ENCODE measurements at places on chromosomes 5 and 9.

DNA sequence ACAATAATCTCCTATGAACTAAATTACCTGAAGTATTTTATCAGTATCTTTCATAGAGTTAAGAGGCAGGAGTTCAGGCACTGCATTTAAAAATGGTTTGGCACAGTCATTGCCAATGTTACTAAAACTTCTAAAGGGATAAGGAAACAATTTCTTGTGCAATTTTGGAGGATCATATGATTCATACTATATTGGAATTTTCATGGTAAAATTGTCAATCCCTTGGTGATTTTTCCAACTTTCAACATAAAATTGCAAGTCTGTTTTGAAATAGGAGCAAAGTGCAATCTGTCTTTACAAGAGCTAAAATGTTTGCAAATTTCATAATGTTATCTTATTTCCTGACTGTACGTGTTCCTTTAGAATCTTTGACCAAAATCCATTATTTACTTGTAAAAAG lies 211.1 kb downstream of the DMRTA1 start:
- no peak for DNase-seq

GRCh38 chr9:120257483-120257882 lies 322.5 kb downstream of the CDK5RAP2 start:
- no peak for DNase-seq

DNA sequence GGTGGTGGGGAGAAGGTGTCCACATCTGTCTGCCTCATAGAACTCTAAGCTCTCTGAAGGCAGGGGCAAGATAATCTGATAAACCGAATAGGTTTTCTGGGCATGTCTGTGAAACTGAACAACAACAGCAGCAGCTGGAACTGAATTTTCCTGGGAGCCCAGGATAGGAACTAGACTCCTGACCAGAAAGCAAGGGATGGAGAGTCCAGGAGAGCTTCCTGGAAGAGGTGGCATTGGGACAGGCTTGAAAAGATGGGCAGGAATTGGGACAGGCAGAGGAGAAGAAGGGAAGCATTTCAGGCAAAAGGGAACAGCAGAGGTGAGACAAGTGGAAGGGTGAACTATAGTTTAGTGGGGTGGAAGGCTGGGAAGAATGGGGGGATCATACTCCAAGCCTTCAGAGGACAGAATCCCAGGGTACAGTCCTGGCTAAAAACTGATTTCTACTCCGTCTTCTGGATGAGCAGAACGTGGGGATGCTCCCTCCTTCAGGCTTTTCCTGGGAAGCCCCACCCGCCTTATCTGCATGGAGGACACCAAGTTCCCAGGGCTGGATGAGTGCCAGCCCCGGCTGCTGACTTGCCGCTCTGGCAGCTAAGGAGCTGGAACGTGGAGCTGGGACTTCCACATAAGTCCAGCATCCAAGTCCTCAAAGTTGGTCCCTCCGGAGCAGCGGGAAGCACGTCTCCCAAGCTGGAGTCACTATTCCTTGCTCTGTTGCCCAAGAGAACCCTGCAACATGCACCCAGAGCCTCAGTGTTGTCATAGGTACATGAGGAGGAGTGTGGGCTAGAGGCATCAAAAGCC lies 13.9 kb upstream of the KIF12 start:
- no peak for DNase-seq

- DNase-seq = no peak
Observed at GRCh38 chr9:35700942-35701341, 11.2 kb upstream of the TPM2 start.

DNA sequence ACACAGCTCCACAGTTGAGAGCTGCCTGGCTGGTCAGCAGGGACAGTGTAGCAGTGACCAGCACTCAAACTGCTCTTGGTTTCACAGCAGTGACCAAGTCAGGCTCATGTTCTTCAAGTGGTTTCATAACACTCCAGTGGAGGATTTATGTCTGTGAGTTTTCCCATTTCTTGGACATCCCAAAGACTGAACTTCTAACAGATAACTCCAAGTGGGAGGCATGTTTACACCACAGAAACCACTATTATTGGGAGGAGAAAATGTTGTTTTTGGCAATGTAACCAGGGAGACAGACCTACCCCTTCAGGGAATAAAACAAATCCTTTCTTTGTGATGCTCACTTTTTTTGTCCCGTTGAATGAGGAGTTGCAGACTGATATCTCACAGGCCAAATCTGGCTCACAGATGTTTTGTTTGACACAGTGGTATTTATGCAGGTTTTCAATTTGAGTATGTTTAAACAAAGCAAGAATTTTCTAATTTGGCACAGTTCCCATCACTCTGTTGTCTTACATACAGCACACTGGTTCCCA lies 141.5 kb downstream of the RMI1 start:
- DNase-seq = no peak

- DNase-seq = peak; percentile 91
Observed at GRCh38 chr9:21974343-21974721, 19.9 kb downstream of the CDKN2A start.

- DNase-seq = no peak
Observed at GRCh38 chr9:135551031-135551430, 5.1 kb downstream of the OBP2A start.

DNA sequence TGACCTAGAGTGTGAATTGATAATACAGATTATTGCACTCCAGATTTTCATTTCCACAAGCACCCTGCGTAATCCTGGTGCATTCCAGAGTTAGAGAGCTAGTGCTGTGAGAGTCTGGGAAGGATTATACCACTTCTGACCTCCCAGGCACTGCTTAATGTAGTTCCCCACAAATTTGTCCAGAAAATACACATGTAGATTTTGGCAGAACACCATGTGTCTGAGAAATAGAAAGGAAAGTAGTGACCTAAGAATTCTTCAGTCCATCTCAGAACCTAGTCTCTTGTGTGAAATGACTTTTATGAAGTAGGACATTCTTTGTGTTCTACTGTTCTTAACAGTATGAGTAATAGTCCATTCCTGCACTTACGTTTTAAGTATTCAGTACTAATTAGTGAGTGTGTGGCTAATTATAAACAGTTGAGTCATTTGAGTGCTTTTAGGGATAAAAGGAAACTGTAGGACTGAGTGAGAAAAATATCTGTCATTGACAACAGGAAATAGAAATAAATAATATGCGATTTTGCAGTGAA lies 27.8 kb upstream of the PTPDC1 start:
- DNase-seq = no peak

- DNase-seq = no peak
Observed at GRCh38 chr9:130842545-130842944, 7.5 kb downstream of the ABL1 start.

GRCh38 chr9:119088002-119088547 lies 281.2 kb downstream of the BRINP1 start:
- DNase-seq = no peak

DNA sequence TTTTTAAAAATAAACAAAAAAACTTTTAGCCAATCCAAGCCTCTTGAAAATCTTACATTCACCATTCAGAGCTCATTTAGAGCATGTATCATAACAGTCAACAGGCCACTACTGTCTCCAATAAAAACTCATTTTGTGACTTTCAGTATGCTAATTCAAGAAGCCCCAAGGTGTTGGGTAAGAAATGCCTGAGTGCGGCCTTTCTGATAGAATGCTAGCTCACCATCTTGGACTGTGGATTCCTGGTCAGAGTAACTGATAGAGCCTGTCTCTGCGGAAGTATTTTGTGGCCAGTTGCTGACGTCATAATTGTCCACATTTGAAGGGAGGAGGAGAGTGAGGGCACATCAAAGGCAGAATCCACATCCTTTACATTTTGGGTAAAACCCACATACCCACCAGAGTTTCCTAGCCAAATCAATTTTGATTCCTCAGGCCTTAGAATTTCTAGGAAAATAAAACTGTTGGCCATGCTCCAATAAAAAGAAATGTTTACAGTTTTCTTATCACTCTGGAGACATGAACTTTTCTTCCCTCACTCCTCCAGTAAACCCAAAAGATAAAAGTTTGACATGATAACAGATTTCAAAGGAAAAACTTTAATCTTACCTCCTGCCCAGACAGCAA lies 41.1 kb upstream of the ERCC6L2 start:
- DNase-seq = no peak

GRCh38 chr5:60763061-60763460 lies 63.1 kb upstream of the DEPDC1B start:
- DNase-seq = no peak

- DNase-seq = peak; percentile 80
Observed at GRCh38 chr5:160118349-160119141, 705 bp downstream of the PWWP2A start.

GRCh38 chr9:116565986-116566385 lies 121.1 kb upstream of the TRIM32 start:
- no peak for DNase-seq

DNA sequence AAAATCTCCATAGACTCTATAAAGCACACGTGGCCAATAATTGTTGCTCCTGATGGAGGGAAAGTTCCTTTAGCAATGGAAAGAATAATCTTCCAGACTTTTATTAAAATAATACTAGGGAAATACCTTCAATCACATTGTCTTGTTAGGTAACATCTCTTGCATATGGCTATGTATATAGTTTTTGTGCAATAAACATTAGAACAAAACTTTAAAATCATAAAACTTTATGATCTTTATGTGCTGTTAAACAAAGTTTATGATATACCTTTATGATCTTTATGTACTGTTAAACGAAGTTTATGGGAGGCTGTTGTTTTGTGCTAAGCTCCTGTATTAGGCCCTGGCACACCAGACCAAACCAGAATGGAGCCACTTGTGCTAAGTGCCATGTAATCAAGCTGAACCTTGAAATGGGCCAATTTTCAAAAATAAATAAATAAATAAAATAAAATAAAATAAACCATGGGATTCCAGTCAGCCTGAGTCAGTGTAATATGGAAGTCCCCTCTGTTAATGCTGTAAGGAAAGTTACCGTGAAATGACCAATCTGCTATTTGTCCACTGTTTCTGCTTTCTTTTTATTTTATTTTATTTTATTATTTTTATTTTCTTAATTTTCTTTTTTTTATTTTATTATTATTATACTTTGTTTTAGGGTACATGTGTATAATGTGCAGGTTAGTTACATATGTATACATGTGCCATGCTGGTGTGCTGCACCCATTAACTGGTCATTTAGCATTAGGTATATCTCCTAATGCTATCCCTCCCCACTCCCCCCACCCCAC lies 431.3 kb downstream of the SPATA31D1 start:
- no peak for DNase-seq

DNA sequence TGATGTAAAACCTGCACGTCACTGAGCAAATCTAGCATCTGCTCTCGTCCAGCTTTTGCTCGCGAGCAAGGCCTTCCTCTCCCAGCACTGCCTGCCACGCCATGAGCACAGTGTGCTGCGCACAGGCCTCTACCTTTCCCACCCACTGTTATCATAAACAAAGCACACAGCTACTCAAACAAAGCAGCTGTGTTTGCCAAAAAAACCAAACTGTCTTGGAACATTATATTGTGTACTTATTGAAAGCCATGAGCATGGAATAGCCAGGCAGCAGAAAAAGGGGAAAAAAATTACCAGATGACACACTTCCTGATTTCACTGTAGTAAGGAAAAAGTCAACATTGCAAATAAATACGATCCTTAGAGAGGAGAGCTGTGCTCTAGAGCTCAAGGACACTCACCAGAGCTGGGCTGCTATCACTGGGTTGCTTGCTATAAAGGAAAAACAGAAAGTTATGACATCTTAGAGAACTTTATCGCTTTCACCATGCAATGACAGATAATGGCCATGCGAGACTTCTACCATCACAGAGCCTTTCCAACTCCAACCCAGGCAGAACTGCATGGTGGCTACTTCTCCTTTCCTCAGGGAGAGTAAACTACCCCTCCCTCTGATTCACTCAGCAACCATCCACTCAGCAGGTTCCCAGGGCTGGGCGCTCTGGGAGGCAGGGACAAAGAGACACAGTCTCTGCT lies 69.6 kb downstream of the EPB41L4B start:
- DNase-seq = peak; percentile 96

- no peak for DNase-seq
Observed at GRCh38 chr5:73654819-73655318, 28.9 kb downstream of the ARHGEF28 start.

- no peak for DNase-seq
Observed at GRCh38 chr9:87668222-87668621, 57.7 kb upstream of the CTSL start.

DNA sequence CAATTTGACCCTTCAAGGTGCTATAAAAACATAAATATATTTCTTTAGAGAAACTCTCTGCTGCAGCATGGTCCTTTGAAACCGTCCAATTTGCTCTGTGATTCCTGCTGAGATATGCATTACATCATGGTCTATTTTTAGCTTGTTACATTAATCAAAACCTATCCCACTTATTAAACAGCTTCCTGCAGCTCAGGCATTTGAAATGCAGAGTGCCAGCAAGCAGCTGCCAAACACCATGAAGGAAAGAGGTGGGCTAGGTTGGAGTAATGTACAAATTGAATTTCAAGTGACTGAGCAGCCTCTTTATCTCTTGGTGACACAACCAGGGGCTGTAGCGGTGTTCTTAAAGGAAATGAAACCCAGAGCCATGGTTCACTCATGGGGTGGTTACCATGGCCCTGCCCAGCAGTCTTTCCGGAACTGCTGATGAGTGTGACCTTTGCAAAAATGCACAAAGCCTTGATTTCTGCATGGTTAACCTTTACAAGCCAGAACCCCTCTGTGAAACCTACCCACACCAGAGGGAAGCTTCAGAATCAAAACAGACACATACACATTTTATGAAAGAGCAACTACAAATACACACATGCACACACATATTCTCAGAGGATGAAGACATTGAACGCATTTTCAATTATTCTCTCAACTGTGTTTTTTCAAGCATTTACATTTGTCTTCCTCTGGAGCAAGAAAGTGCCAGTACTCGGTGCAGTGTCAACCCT lies 155.8 kb upstream of the ZNF608 start:
- DNase-seq = peak; percentile 89

GRCh38 chr5:2029206-2029605 lies 146.5 kb upstream of the IRX4 start:
- no peak for DNase-seq

DNA sequence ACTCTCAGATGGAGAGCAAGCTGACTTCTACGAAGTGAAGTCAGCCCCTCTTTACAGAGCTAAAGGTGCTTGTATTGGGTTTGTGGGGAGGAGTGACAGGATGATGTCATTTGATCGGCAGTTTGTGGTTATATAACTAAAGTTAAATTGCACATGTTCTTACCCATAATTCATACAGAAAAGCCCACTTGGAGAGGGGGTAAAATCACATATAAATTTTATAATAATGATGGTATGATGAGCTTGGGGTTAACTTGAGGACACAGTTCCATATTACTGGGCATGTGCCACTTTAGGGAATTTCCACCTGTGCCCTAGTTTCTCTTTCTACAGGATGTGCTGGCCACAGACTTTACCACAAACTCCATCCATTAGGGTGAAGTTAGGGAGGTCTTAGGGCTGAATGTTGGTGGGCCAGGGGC lies 1178.6 kb upstream of the CDH9 start:
- no peak for DNase-seq

DNA sequence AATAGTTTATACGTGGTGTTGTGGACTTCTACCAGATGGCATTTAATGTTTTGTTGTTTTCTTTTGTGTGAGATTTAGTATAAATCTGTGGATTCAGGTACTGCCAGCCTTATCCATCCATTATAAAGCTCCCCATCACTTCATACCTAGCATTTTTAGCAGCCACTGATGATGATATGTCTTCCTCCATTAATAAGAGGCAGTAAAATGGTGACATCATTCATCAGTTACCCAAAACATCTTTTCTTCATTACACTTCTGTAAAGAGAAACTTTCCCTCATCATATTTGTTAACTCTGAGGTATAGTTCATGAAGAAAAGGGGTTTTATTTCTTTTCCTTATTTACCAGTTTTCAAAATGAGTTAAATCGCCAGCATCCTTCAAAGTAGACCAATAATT lies 19.4 kb downstream of the CHD1 start:
- no peak for DNase-seq
